Fibroblast of lung (primary cell): ENCODE measurements at places on chromosomes 16 and 17.

DNA sequence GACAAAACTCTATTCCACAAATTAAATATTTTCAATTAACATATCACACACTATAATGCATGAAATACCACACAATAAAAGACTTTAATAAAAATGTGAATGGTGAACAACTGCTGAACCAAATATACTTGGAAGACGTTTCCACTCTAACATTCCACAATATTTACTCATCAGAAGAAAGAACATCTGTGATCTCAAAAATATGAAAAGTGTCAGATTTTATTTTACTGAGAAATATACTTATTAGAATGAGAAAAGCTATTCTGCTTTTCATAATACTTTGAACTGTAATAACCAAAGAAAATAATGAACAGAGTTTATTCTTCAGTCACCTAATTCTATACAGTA is 181.8 kb upstream of the AXIN2 start:
- peak; percentile 53 for DNase-seq

DNA sequence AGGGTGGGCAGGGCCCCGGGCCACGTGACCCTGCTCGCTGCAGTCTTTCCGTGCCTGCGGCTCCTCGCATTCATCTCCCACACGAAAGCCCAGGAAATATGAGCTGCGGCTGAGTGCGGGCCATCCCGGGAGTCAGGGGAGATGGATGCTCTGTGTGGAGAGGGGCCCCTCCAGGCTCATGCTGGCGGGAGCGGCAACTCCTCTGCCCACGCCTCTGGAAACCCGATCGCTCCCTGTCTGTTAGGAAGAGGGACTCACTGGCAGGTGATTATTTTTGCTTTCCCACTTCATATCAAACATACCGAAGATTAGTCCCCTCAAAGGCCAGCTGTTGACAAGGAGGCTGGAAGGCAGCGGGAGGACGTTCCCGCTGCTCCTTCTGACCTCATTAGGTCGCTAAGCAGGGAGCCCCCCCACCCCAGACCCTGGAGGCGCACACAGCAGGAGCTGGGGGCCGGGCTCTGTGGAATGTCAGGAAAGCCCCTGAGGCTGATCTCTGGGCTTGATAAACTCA is 228.5 kb downstream of the FOXL1 start:
- DNase-seq, result peak; percentile 34

GRCh38 chr17:36943250-36944191 is 5.2 kb upstream of the AATF start:
- peak; percentile 34 for DNase-seq

DNA sequence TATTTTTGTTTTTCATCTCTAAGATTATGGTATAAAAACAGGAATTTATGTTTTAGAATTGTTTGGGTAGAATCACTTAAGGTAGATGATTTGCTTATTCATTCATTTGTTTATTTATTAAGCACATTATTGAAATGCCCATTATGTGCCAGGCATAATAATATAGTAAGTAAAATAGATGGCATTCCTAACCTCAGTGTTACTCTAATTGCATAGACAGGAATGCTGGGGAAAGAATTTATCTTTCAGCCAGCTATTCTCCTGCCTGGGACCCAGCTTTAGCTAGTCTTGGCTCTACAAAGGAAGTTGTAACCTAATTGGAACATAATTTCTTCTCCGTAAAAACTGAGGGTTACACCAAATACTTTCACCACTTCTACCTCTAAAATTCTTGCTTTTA is 44.6 kb downstream of the NFAT5 start:
- peak; percentile 64 for DNase-seq

DNA sequence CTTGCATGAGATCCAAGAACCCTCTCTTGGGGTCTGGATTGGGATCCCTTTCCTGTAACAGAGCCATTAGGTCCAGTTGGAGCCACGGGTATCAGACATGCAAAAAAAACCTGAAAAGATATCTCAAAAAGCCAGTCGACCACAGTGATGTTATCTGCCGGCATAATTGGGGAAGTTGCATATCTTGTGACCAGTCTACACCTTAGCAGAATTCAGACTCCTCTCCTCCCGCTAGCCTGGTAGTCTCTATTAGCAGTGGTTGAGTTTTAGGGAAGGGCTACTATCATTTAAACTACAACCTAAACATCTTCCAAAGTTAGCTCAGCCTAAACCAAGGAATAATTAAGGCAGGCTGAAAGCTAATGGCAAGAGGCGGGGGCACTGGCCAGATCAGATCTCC is 16.2 kb upstream of the PSMD7 start:
- DNase-seq, result no peak

- DNase-seq, result no peak
Measured at GRCh38 chr17:9944704-9945103, 39.6 kb upstream of the RCVRN start.

- peak; percentile 52 for DNase-seq
Measured at GRCh38 chr16:180681-181564, 664 bp downstream of the HBQ1 start.
